ENCODE measurements at places on chromosomes 5 and 9.

DNA sequence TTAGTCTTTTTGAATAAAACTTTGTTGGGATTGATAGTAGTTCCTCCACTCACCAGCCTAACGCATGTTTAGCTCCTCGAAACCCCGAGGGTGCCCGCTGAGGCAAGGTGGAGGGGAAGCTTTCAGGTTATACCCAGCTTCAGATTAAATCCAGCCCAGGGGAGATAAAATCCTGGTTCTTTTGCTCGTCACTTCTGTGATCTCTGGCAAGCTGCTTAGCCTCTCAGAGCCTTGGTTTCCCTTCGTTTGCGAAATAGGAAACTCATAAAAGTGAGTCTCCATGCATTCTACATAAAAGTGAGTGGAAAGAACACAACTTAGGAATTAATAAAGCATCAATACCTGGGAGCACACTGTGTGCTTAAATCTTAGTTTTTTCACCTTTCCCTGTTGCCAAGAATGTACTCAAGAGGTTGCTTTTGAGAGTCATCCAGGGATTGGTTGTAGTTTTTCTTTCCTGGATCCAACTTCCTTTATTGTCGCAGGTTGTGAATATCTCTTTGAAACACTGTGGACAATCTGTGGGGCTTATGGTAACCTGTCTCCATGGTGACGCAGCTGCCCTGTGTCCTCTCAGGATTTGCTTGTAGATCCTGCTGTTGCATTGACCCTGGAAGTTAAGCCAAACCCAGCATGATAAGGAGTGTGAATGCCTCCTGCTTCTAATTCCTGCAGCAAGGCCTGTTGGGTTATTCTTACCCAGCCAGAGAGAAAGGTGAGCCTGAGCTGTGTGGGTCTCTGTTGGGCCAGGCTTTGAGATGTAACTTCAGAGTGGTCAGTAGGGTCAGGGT is 2.0 kb downstream of the GALNT12 start:
- no peak for DNase-seq

GRCh38 chr9:2193552-2193951 is 178.4 kb downstream of the SMARCA2 start:
- no peak for DNase-seq

- no peak for DNase-seq
Measured at GRCh38 chr9:124372038-124372437, 43.2 kb downstream of the PSMB7 start.

GRCh38 chr5:130992095-130992494 is 173.0 kb downstream of the HINT1 start:
- DNase-seq = no peak

- peak; percentile 89 for DNase-seq
Measured at GRCh38 chr5:172872997-172873491, 39.0 kb downstream of the ERGIC1 start.

DNA sequence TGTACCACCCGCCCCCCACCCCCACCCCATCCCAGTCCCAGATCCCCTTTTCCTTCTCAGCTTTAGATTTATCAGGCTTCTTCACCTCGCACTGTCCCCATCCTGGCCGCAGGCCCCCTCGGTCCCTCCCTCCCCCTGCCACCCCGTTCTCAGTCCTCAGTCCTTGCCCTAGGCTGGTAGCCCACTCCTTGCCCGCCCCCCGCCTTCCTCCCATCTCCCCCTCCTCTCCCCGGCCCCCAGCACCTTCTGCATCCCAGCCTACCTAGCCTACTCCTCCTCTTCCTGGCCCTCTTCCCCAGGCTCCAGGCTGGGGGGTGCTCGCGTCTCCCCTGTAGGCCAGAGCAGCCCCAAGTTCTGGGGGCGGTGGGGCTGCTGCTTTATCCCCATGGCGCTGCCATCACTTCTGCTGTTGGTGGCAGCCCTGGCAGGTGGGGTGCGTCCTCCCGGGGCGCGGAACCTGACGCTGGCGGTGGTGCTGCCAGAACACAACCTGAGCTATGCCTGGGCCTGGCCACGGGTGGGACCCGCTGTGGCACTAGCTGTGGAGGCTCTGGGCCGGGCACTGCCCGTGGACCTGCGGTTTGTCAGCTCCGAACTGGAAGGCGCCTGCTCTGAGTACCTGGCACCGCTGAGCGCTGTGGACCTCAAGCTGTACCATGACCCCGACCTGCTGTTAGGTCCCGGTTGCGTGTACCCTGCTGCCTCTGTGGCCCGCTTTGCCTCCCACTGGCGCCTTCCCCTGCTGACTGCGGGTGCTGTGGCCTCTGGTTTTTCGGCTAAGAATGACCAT is 828 bp downstream of the NPR2 start:
- DNase-seq = no peak

GRCh38 chr9:70257502-70257901 is 1.3 kb upstream of the SMC5 start:
- DNase-seq = no peak

- no peak for DNase-seq
Measured at GRCh38 chr5:146291421-146292074, 47.1 kb upstream of the POU4F3 start.

- no peak for DNase-seq
Measured at GRCh38 chr9:99406939-99407338, 184.9 kb downstream of the SEC61B start.

DNA sequence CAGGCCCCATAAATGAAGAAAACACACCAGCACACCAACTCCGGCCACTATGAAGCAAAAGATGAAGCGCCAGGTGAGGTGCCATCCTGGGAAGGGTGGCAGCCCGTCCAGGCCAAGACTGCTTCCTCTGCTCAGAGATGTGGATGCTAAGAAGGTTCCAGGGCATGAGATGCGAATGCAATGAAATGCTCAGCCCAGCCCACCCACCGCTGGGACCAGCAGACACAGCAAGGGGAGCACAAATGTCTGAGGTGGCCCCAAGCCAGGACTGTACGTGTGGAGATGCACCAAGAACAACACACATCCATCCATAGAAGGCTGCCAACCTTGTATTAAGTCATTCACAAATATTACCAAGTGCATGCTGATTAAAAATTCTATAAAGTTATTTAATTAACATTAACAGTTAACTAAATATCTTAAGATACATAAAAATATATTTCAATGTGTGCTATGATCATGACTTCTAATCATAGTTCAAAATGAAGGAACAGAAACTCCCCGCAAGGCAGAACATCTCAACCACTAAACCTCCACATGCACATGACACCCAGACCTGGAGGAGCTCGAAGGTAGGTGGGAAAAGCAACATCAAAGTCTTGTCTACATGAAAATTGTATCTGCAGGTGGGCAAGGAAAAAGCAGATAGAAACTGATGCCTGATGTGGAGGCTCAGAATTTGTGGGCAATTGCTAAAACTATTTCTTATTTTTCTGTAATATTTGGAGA is 43.7 kb downstream of the BICD2 start:
- no peak for DNase-seq

GRCh38 chr9:130287736-130288135 is 22.2 kb downstream of the HMCN2 start:
- no peak for DNase-seq

- no peak for DNase-seq
Measured at GRCh38 chr9:32571969-32572899, 725 bp downstream of the NDUFB6 start.

- DNase-seq = no peak
Measured at GRCh38 chr5:25990771-25991170, 1047.6 kb downstream of the CDH9 start.

- no peak for DNase-seq
Measured at GRCh38 chr9:107106416-107106815, 176.7 kb upstream of the RAD23B start.

GRCh38 chr9:118836891-118837290 is 532.3 kb downstream of the BRINP1 start:
- no peak for DNase-seq

- no peak for DNase-seq
Measured at GRCh38 chr5:171365351-171365750, 22.3 kb upstream of the NPM1 start.

- DNase-seq = no peak
Measured at GRCh38 chr9:133028221-133028620, 2.6 kb upstream of the GTF3C5 start.

GRCh38 chr9:110984890-110985437 is 53.3 kb downstream of the LPAR1 start:
- no peak for DNase-seq
